Activated CD4-positive, alpha-beta T cell treated with anti-CD3 and anti-CD28 coated beads, Interleukin-2, amount 50 U/mL, for 16 hours (primary cell): ENCODE measurements at places on chromosomes 6 and 20.

DNA sequence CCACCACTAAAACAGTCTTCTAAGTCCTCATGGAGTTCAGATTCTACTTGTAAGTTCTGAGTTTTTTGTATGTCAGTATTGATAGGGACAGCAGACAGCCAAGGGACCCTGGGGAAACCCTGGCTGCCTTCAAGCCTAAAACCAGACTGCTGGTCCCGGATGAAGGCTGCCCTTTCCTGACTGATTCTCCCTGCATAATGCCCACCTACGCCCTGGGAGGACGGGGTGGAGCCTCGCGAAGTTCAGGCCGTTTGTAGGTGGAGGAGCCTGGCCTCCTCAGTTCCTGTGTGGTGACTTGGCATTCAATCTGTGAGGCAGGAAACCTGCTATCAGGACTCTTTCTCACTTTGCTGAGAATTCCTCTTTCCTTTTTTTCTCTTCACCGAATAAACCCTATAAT, 120.3 kb upstream of the LGSN start:
- DNase-seq, result no peak

DNA sequence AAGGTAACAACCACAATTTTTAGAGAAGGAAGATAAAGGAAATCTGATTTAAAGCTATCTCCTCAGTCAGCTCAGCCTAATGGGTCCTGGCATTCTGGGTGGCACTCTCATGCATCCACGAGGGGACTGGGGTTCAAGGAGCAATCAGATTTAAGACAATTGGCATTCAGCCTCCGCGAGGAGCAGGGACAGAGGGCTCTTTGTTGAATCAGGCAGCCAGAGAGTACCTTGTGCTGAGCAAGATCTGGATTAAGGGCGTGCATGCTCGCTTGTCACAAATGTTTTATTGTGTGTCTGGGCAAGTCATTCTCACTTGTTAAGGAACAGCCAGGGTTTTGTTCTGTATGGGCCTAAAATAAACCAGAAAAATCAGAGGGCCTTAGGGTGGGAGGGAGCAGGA, 475.3 kb upstream of the NRSN1 start:
- no peak for DNase-seq

DNA sequence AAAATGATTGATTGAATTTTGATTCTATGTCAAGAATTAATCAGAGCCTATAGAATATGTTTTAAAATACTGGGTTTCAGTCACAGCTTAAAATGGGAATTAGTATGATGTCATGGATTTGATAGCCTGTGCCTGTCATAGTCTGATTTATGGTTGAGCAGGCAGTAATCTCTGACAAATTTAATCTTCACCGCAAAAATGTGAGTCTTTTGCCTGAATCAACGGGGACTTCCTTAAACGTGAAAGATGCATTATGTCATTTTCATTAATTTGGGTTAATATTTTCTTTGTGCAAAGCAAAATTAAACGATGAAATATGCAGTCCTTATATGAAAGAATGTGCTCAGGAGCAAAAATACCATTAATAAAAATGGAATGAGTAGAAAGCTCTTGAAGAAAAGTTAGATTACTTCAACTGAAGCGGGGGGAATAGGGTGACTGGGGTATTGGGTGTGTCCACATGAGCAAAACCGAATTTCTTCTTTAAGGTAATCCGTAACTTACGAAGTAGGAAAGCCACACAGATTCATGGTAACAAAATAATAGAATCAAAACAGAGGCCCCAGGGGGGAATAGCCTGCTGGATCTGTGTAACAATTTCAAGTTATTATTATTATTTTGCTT, 339.6 kb upstream of the NOX3 start:
- DNase-seq, result no peak

DNA sequence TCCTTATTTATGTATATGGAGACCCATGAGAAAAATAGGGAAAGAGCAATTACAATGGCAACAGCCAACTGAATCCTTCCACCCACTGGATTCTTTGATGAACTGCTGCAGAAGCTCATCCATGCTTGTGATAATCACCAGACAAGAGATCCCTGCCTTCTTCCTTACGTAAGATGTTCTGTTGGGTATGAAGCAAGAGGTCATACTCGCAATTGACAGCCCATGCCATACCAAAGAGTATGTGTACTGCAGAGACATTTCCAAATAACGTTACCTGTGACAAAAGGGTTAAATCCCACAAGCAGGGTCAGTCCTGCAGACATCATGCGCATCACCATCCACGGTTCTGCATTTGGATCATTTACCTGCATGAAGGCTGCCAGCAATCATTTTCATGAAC, 27.8 kb downstream of the ELOVL5 start:
- DNase-seq, result no peak

DNA sequence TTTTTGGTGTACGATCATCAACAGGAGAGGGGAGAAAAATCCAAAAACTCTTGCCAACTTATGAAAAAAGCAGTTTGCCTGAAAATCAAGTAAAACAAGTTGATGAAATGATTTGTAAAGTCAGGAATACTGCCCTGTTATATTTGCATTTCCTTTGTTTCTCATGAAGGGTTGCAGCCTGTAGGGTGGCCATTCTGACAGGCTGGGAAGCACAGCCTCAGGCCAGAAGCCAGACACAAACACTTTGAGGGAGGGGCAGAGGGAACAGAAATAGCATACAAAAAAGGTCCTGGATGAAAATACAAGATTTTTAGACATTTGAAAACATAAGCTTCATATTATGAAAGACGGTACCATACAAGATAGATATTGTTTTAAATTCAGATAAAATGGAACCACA, 109.8 kb downstream of the DTNBP1 start:
- no peak for DNase-seq

DNA sequence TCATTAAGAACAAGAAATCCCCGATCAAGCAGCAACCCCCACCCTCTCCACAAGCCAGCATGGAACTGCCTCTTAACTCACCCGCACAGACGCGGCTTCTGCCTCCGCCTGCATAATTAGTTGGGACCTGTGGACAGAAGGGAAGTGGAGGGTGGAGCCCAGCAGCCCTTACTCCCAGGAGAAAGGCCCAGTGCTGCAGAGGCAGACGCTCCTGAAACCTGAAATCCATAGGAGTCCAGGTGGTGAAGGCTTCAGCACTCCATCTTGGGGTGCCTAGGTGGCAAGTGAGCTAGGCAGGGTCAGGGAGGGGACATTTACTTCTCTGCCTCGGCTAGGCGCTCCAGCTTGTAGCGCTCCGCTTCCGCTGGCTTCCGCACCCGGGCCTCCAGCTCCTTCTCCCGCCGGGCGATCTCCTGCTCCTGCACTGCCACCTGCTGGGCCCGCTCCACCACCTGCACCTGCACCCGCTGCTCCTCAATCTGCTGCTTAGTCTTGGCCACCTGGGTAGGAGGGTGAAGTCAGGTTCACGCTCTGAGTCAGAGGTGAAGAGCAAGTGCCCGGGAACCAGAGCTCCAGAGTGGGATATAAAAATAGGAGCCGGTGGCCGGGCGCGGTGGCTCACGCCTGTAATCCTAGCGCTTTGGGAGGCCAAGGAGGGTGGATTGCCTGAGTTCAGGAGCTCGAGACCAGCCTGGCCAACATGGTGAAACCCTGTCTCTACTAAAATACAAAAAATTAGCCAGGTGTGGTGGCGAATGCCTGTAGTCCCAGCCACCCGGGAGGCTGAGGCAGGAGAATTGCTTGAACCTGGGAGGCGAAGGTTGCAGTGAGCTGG, 10.7 kb downstream of the TUBB start:
- peak; percentile 91 for DNase-seq

DNA sequence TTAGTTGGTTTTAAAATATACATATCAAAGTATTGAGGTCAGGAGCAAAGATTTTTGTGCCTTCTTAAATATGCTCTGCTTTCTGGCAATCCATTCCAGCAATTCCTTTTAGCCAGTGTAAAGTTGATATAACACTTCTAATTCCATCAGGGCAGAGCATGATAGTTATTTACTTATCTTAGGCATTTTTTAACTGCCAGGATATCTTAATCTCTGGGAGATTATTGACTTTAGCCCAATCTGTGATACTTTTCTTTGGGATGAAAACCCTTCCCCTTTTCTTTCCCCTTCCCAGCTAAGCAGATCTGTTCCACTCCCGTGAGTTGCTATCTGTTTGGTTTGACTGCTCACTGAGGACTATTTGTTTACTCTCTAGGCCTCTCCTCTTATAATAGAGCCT, 168.7 kb upstream of the RSPO3 start:
- DNase-seq, result no peak

GRCh38 chr6:15020119-15020770, 225.6 kb upstream of the JARID2 start:
- DNase-seq, result no peak

DNA sequence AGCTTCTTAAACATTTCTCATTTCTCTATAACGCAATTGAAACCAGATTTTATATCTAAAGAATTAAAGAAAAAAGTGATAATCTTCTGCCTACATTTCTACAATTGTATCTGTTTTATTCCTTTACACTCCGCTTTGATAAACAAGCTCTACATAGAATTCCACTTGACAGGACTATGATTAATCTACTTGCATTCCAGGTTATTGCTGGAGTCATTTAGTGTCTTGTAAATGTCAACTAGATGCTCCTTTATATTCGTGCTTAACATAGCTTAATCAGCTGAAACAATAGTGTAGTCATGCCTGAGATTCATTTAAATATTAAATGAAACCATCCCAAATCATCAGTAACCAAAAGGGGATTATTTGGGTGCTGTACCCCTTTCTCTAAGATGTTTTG, 284.0 kb downstream of the TRDN start:
- DNase-seq, result no peak

DNA sequence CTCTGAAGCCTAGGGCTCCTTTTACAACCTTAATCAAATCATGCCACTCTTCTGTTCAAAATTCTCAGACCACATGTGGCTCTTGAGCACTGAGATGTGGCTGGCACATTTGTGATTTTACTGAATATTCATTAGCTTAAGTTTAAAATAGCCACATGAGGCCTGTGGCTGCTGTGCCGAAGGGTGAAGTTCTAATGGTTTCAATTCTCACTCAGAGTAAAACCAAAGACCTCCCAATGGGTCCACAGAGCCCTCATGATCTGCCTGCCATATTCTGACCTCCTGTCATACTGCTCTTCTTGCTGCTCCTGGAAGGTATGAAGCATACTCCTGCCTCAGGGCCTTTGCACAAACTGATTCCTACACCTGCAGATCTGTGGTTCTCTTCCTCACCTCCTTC, 7.8 kb upstream of the CST3 start:
- no peak for DNase-seq

DNA sequence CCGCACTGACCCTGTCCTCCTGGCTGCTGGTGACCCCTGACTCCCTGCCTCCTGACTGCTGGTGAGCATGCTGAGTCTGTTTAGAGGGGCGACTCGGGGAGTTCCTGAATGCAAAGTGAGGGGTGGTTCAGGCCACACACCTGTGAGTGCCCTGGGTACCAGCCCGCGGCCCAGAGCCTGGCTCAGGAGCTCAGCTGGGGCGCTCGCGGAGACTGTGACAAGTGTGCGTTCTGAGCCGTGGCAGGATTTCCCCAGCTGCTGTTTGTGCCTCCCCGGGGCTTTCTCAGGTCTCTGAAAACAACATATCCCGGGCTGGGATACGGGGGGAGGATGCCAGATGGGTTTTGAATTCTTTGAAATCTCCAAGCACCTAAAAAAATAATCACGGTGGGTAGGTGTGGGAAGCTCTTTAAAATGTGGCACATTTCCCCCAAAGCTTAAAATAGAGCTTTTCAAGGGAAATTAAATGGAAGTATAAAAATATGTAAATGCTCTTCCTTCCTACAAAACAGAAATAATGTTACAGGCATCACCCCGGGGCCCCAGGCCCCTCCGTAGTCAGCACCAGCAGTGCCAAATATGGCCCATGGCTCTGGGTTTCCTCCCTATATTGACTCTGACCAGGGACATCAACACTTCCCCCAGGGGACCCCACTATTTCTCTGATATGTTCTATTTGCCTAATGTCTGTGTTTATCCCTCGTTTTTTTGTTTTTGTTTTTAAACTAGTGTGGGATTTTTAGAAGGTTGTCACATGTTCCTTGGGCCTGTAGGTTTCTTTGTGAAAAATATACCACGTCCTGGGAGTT, 49.9 kb upstream of the TAGAP start:
- DNase-seq, result peak; percentile 44

GRCh38 chr6:100538086-100538485, 73.4 kb upstream of the SIM1 start:
- no peak for DNase-seq

GRCh38 chr20:32285082-32285620, 7.7 kb downstream of the KIF3B start:
- DNase-seq, result peak; percentile 79

DNA sequence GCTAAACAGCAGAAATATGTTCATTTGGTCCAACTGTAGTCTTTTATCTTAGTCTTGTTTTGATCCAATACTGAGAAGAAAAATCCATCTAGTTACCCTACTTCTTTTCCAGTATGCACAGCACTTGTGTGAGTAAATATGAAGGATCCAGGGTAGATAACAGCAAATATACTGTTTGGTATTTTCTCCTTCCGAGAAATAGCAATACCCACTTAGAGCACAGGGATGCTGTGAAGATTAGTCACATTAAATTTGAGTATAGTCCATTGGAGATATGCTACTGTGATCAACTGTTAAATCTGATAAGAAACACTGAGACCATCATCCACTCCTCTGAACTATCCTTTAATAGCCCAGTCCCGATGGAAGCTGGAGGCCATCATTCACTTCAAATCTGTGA, 145.2 kb downstream of the PDE7B start:
- DNase-seq, result no peak

DNA sequence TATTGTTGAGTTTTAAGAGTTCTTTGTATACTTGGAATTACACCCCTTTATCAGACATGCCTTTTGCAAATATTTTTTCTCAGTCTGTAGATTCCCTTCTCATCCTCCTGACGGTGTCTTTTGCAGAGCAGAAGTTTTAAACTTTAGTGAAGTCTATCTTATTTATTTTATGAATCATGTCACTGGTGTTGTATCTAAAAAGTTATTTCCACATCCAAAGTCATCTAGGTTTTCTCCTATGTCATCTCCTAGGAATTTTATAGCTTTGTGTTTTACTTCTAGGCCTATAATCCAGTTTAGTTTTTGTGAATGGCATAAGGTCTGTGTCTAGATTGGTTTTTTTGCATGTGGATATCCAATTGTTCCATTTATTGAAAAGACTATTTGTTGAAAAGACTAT, 271.3 kb downstream of the KIF16B start:
- DNase-seq, result no peak

DNA sequence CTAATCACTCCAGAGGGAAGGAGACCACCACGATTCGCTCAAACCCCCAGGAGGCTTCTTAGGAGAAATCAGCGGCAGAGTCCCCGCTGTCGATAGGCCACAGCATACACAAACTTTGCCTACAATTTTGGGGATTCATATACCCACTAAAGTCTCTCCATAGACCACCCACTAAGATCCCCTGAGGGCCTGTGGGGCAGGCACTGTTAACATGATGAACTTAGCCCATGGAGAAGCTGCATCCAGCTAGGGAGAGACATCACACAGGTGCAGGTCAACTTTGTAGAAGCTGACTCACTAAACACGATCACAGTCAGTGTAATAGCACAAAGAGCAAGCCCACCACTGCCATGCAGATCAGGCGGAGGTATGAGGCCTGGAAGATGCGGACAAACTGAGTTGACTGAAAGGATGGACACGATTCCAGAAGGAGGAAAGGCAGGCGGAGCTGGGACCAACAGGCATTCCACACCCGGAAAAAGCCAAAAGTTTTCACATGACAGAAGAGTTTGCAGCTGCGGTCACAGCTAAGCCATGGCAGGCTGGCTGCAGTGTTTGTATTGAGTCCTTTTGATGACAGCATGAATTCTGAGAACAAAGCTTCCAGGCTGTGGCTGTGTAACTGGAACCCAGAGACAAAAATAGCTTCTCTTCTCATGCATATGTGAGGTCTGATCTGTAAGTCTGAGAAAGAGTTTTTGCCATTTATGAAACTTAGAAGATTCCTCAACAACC, 75.7 kb upstream of the QKI start:
- no peak for DNase-seq

- DNase-seq, result no peak
These were observed 2.1 kb downstream of the HIVEP1 start for GRCh38 chr6:12014027-12014872.
